ENCODE measurements at places on chromosomes 12 and 14.

DNA sequence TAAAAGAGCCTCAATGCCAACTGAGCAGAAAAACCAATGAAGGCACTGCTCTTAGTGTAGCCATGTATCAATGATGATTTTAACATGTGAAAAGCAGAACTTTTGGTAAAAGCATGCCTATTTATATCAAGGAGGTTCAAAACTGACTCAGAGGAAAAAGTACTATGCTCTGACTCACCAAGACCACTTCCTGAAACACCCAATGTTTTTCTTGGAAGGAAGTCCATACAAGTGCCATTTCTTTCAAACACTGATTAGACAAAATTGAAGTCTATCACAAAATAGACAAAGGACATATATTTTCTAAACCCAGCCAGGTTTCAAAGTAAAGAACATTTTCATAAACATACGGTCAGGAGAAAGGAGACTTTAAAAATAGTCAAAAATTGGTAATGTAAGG is 88.6 kb downstream of the EPS8 start:
- DNase-seq, result no peak

DNA sequence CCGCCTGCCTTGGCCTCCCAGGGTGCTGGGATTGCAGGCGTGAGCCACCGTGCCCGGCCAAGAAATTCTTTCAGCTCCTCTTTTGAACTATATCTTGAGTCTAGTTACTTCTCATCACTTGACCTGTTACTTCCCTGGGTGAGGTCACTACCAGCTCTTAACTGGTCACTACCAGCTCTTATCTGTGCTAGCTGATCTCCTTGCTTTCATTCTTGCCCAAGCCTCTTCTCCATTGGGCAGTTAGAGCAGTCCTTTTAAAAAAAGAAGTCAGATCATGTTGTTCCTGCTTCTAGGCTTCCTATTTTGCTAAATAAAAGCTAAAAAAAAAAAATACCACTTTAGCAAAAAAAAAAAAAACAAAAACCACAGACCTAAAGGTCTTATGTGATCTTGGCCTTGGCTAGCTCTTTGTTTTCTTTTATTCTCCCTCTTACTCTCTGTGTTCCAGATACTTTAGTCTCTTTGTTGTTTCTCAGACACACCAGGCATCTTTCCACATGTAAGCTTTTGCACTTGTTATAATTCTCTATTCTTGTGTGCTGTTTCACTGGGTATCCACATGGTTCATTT is 63.5 kb downstream of the RAD51B start:
- DNase-seq, result no peak

GRCh38 chr14:35196571-35196970 is 74.2 kb downstream of the PRORP start:
- DNase-seq, result no peak

DNA sequence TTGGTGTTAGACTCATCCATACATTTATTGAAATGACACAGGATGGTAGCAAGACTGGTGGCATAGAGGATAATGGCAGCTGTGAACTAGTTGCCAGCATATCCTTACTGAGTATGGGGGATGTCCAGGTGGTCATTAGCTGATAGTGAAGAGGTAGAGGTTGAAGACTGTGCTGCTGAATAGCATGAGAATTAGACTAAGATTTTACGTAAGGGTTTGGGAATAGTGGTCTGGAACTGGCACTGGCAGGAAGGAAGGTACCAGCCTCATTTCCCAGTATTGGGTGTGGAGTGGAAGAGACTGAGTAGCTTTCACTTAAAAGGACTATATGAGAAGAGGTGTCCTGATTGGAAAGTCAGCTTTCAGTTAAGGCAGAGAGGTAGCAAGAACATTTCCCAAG is 6.5 kb downstream of the ERC1 start:
- no peak for DNase-seq

DNA sequence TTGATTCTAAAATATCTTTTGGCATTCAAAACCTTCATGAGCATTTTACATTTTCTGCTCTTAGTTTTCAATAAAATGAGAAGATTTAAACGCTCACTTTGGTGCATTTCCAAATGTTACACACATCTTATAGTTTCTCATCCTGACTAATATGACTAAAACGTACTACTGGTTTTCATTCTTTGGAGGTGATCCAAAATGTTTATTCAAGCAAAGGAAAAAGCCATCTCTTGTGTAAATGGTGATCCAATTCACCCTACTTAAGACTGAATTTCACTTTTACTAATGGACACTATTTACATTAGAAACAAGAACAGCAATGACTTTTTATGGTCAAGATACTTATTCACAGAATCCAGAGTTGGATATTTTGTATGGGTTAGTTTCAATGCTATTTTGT is 86.6 kb downstream of the KITLG start:
- no peak for DNase-seq

DNA sequence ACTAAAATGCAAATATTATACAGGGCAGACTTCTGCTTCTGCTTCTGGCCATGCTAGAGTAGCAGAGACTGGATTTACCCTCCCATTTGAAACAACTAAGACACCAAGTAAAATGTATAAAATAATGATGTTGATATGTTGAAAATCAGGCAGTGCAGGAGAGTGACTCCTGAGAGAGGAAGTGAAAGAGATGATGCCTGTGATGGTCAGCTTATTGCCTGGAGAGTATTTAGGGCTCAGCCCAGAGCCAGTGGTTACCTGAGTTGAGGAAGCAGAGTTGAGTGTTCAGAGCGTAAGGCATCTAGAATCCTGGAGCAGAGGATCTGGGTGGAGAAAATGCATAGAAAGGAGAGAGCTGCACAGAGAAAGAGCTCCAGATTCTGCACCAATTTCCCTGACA is 131.8 kb upstream of the C14orf180 start:
- no peak for DNase-seq

GRCh38 chr12:50110127-50110761 is 1.8 kb upstream of the COX14 start:
- no peak for DNase-seq
